BJ (cell line): ENCODE measurements at places on chromosomes 5 and 9.

DNA sequence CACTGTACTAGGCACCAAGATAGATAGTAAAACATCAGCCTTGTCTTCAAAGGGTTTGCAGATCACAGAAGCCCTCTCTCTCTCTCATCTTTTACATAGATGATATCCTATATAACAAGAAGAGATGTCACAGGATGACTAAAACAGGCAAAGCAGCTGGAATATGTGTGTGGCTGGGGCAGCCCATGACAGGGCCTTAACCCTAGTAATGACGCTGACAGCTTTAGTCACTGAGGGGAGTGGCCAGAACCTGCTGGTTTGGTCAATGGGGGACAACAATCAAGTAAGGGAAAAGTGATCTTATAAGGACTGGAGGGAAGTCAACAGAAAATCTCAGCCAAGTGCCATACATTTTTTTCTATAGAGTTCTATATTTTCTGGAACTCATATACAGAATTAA is 41.9 kb upstream of the RIC1 start:
- DNase-seq, result no peak

DNA sequence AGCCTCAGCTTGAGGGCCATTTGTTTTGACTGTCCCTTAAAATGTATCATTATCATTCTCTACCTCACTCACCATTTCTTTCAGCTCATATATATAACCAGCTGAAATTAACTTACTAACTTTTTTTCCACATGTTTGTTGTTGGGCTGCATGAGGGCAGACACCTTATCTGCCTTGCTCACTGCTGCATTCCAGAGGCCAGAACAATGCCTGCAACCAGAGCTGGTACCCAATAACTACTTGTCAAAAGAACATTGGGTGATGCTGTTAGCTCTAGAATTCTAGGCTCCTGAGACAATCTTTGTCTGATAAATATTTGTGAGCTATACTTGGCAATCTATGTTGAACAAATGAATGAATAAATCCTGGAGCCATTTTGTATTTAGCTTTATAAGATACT is 68.3 kb downstream of the HTR4 start:
- no peak for DNase-seq

DNA sequence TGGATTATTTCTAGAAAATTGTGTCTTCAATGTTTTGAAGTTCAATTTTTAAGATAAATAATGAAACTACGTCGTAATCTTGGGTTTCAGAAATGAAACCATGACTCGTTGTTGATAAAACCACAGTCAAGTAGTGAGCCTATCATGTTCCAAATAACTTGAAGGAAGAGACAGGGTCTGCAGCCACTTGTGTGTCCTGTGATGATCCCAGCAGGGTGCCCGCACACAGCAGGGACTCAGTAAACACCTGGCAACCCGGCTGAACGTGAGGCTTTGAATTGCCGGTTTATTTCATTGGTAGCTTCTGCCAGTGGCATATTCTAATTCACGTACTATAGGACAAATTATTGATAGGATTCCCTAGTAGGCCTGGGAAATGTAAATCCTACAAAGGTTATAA is 679.6 kb downstream of the IRX1 start:
- DNase-seq, result no peak

GRCh38 chr9:4670591-4670990 is 4.3 kb upstream of the SPATA6L start:
- DNase-seq, result no peak

DNA sequence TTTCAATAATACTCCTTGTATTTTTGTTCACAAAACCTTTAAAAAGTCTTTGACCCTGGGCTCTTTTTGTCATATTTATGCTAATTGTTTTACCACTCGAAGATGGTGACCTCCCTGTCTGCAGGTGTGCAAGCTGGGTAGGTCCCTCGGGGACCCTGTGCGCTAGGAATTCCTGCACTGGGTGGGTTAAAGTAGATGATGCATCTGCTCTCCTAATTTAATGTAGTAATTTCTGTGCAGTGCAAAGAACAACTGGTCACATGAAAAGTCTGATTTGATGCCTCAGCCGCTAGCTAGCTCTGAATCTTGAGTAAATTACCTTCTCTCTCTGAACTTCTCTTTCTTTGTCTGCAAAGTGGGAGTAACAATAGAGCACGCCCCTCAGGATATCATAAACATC is 139.1 kb upstream of the OTULINL start:
- DNase-seq, result no peak

GRCh38 chr9:132007371-132008025 is 72.2 kb downstream of the MED27 start:
- no peak for DNase-seq

DNA sequence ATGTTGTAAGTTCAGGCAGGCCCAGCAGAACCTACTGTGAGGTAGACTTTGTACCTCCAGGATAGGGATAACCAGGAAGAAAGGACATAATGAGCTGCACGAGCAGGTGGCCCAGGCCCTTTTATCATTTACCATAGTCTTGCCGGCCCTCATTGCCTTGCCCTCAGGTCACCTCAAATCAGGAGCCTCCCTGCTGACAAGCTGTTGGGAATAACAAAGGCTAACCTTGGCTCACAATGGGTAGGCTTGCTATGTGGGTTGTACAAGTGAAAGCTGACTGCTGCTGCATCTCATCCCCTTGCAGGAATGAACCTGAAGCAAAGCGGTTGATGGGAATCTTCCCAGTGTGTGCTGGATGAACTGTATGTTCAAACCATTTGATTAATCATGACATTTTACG is 159.5 kb upstream of the ACTBL2 start:
- no peak for DNase-seq

DNA sequence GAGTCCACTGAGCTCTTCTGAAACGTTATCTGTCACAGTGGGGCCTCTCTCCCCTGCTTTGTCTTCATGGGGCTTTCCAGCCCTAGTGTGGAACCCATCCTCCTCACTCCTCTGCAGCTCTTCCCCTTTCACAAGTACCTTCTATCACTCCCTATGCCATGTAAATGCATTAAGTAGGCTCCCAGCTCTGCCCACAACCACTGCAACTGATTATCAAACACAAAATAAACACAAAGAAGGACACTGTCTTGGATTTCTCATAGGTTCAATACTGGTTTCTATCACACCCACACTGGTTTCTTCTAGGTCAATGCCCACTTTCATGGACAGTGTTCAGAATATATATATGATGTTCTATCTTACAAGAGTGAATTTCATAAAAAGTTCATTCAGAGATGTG is 139.4 kb downstream of the GNAQ start:
- no peak for DNase-seq

- no peak for DNase-seq
These were observed 2.5 kb downstream of the NHP2 start for GRCh38 chr5:178150977-178151734.

- no peak for DNase-seq
These were observed 158.9 kb downstream of the PCSK5 start for GRCh38 chr9:76049341-76049740.

- no peak for DNase-seq
These were observed 72.4 kb downstream of the UGCG start for GRCh38 chr9:111969061-111969460.

GRCh38 chr5:80960531-80961375 is 590 bp downstream of the RASGRF2 start:
- no peak for DNase-seq

DNA sequence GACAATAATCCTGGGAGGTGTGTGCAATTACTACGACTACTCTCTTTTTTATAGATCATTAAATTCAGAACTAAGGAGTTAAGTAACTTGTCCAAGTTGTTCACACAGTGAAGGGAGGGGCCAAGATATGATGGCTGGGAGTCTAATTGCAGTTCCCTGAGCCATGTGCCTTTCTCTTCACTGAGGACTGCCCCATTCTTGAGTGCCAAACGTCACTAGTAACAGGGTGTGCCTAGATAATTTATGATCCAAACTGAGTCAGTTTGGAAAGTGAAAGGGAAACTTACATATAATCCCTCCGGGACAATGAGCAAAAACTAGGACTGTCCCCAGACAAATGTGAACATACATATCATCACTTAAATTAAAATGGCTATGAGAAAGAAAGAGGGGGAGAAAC is 20.2 kb downstream of the IL7R start:
- DNase-seq, result no peak

DNA sequence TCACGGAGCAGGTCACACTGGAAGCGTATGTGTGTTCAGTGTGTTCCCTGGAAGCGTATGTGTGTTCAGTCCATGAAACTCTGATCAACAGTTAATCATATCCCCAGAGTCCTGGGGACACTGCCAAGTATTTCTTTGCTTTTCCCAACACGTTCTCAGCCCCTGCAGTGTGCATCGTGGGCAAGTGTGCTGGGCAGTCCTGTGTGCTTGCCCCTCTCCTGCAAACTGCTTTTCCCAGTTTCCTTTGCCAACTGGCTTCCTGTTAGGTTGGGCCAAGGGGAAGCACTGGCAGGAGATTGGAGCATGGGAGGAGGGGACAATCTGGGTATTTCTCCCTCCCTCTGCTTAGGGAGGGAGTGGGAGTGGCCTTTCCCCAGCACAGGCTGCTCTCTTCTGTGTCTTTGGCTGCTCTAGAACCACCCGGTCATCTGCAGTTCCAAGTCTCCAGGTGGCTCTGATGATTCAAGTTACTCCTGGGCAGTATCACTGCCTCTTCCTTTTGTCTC is 36.8 kb upstream of the NEK6 start:
- no peak for DNase-seq

DNA sequence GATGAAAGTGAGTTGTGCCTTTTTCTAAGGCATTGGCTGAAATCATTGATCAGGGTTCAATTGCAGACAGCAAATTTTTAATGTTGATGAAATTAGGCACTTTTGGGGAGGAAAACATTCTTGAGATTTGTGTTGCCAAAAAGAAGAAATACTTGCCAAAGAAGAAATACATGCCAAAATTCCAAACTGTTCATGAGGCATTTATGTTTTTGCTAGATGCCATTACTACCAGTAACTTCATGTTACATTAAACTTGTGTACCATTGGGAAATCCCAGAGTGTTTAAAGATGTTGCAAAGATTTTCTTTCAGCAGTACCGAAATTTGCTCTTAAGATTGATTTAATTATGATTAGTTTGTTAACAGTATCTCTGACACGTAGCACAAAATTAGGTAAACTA is 7.0 kb downstream of the XRCC4 start:
- DNase-seq, result no peak

- DNase-seq, result no peak
These were observed 269.1 kb downstream of the NR2F1-AS1 start for GRCh38 chr5:93311881-93312280.

GRCh38 chr9:35798658-35799374 is 7.4 kb downstream of the NPR2 start:
- peak; percentile 26 for DNase-seq

GRCh38 chr5:58530942-58531490 is 39.8 kb downstream of the GAPT start:
- no peak for DNase-seq

GRCh38 chr5:143182901-143183820 is 220.3 kb downstream of the NR3C1 start:
- no peak for DNase-seq

DNA sequence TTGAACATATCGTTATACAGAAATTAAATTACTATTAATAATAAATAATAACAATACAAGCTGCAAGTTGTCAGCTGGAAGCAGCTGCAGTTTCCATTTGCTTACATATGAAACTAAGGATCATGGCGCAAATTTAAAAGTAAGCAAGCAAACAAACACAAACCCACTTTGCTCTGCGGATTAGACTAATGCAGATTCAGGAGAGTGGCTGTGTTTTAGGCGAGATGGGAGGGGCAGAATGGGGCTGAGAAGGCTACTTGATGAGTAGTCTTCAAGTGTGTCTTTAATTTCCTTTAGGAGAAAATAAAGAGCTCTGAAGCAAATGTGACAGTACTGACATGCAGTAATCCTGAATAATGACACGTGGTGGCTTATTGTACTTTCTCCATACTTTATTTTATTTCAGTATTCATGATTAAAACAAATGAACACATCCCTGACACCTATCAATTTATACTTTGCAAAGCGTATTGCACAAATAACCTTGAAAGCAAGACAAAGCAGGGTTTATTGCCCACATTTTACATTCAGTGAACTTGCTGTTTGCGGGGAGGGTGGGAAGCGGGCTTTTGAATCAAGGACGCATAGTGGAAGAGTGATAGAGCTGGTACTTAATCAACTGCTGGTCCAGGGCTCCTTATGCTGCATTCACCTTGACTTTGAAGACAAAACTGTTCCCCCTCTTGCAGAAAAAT is 221.4 kb upstream of the TRIM32 start:
- DNase-seq, result no peak

DNA sequence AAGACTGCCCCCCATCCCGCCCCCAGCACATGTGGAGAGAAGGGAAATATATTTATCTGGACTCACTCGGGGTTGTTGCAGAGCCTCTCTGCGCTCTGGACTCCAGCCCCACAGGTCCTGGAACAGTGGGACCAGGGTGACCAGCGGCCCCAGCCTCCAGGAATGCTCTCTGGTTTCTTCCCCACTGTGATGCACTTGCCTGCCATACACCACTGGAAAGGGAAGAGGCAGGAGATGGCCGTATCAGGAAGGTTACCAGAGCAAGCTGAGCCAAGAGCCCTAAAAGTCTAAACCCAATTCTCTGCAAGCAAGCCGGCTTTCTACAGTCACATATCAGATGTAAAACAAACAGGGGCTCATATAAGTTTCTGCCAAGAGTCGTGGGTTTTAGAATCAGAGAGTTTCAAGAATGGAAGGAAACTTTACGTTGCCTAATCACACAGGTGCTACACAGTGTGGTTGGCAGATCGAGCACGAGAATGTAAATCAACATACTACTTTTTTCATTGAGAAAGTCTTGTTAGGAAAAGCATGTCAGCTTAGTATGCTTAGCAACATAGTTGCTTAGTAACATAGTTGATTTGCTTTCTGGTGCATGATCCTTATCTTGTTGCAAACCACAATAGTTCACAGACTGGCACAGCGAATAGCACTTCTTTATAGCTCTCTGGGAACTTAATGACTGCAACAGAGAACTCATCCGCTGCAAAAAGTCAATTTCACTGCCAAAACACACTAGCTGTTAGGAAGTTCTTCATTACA is 201.2 kb downstream of the TARS1 start:
- DNase-seq, result no peak

- no peak for DNase-seq
These were observed 1366.1 kb downstream of the PTPRD start for GRCh38 chr9:9246726-9247125.

GRCh38 chr5:90741022-90741564 is 182.5 kb downstream of the ADGRV1 start:
- DNase-seq, result no peak

DNA sequence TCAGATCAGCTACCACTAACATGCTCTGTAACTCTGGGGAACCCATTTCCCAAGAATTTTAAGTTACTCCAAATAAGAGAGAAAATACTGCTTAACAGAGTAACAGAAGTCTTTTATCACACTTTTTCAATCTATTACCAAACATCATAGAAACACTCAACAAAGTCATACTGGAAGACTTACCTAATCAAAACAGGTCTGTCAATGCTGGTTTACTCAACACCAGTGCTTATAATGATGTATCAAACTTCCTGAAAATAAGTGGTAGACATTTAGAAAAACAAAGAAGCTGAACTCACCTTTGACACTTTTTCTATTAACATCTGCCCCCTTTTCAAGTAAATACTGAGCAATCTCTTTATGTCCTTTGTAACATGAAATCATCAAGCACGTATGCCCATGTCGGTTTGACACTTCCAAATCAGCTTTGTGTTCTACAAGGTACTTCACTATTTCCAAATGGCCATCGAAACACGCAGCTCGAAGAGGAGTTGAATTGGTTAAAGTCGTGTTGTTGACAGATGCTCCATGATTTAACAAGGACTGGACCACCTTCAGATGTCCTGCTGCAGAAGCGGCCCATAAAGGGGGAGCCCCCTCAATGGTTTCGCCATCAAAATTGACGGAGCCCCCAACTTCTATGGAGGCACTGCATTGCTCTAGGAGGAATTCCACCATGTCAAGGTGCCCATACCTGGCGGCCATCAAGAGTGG is 1.8 kb downstream of the FEM1C start:
- no peak for DNase-seq
